ENCODE measurements at places on chromosomes 7 and 10.
A peak's percentile ranks its signal among the peaks of the same experiment; 100 is the strongest.

DNA sequence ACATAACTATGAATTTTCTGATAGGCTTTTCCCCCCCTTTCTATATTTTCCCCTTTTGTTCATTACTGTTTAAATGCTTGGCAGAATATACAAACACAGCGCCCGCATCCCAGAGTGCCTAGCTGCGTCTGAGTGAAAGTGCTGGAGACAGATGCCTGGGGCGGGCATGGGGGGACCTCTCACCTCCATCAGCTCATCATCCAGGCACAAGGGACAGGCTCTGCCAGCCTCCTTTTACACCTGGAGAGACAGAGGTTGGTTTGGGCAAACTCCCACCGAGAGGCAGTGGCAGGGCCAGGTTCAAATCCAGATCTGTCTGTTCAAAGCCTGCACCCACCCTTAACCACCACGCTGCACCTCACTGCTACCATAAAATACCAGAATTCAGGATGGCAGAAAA, 104.5 kb downstream of the FAM53B start:
- H3K27ac ChIP-seq, result no peak overlapping the region
- peaks cover 51% of the 10 kb centered on the region for H3K4me1 ChIP-seq
- H3K4me3 ChIP-seq, result no peak overlapping the region
- DNase-seq, result no peak
- H3K36me3 ChIP-seq, result no peaks in the 10 kb centered on the region
- no peaks in the 10 kb centered on the region for H3K27me3 ChIP-seq

- no peak overlapping the region for H3K27ac ChIP-seq
- H3K4me3 ChIP-seq, result no peak overlapping the region
- H3K36me3 ChIP-seq, result peaks cover 94% of the 10 kb centered on the region
- H3K27me3 ChIP-seq, result no peaks in the 10 kb centered on the region
- no peak for DNase-seq
These were observed 4.1 kb upstream of the PILRB start for GRCh38 chr7:100353685-100354330.

GRCh38 chr10:127148066-127148932, 48.1 kb downstream of the INSYN2A start:
- no peak overlapping the region for H3K4me3 ChIP-seq
- no peaks in the 10 kb centered on the region for H3K36me3 ChIP-seq
- DNase-seq, result no peak
- no peaks in the 10 kb centered on the region for H3K4me1 ChIP-seq
- no peak overlapping the region for H3K27ac ChIP-seq

GRCh38 chr7:5702876-5703571, 78.4 kb downstream of the RNF216 start:
- H3K27ac ChIP-seq, result peak overlapping the region; percentile 54
- H3K36me3 ChIP-seq, result peaks cover 35% of the 10 kb centered on the region
- peak; percentile 46 for DNase-seq
- H3K4me3 ChIP-seq, result no peak overlapping the region
- H3K27me3 ChIP-seq, result no peaks in the 10 kb centered on the region

DNA sequence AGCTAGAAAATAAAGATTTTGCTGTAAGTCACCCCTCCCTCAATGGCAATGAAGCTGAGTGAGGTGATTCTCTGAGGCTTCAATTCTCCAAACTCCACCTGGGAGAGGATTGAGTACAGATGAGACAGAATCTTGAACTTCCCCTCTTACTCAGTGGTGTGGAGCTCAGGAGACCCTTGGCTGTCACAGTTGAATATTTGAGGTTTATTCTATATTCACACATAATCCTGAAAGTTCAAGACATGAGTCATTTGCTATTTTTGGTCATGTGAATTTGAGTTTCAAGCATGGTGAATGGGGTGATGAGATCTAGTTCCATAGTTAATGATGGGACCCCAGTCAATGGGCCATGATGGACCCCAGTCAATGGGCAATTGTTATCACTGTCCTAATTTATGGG, 13.9 kb upstream of the TECTB start:
- no peaks in the 10 kb centered on the region for H3K27me3 ChIP-seq
- H3K36me3 ChIP-seq, result no peaks in the 10 kb centered on the region
- no peak for DNase-seq
- no peak overlapping the region for H3K27ac ChIP-seq
- H3K4me3 ChIP-seq, result no peak overlapping the region

DNA sequence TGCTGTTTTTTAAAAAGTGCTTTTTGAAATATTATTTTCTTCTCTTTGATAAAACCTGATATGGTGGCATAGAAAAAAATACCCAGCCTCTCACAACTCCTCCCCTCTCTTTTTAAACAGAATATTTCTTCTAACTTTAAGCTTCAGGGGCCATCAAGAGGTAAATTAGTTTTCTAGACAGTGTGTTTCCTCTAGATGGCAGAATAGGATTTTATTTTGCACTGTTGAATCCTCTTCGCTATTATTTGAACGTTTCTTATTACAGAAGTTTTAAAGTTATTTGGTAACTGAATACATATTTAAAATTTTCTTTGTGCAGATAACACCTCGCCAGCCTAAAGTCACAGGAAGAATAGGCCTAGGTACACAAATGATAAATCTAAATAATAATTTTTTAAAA, 30.3 kb downstream of the ARL5B start:
- no peaks in the 10 kb centered on the region for H3K36me3 ChIP-seq
- H3K4me1 ChIP-seq, result no peaks in the 10 kb centered on the region
- no peak overlapping the region for H3K4me3 ChIP-seq
- no peak for DNase-seq

GRCh38 chr7:104679085-104679484, 334.9 kb upstream of the KMT2E start:
- H3K36me3 ChIP-seq, result no peaks in the 10 kb centered on the region
- H3K4me1 ChIP-seq, result no peaks in the 10 kb centered on the region
- DNase-seq, result no peak
- no peak overlapping the region for H3K4me3 ChIP-seq
- no peaks in the 10 kb centered on the region for H3K27me3 ChIP-seq

DNA sequence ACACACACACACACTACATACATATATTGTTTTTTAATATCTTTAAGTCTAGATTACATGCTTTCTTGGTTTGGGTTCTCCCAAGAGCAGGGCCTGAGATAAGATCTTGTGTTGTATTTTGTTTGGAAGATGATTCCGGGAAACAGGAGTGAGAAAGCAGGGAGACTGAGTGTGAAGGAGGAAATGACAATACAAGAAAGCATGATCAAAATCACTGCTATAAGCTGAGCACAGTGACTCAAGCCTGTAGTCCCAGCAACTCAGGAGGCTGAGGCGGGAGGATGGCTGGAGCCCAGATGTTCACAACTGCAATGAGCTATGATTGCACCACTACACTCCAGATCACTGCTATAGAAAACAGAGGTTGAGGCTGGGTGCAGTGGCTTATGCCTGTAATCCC, 267.6 kb downstream of the SKIDA1 start:
- H3K27ac ChIP-seq, result no peak overlapping the region
- H3K4me3 ChIP-seq, result no peak overlapping the region
- no peaks in the 10 kb centered on the region for H3K36me3 ChIP-seq
- DNase-seq, result no peak
- no peaks in the 10 kb centered on the region for H3K4me1 ChIP-seq
- no peaks in the 10 kb centered on the region for H3K27me3 ChIP-seq

- no peaks in the 10 kb centered on the region for H3K4me1 ChIP-seq
- H3K27ac ChIP-seq, result no peak overlapping the region
- H3K36me3 ChIP-seq, result no peaks in the 10 kb centered on the region
- DNase-seq, result no peak
- H3K27me3 ChIP-seq, result no peaks in the 10 kb centered on the region
- no peak overlapping the region for H3K4me3 ChIP-seq
These were observed 22.0 kb downstream of the UMAD1 start for GRCh38 chr7:7662527-7662926.

DNA sequence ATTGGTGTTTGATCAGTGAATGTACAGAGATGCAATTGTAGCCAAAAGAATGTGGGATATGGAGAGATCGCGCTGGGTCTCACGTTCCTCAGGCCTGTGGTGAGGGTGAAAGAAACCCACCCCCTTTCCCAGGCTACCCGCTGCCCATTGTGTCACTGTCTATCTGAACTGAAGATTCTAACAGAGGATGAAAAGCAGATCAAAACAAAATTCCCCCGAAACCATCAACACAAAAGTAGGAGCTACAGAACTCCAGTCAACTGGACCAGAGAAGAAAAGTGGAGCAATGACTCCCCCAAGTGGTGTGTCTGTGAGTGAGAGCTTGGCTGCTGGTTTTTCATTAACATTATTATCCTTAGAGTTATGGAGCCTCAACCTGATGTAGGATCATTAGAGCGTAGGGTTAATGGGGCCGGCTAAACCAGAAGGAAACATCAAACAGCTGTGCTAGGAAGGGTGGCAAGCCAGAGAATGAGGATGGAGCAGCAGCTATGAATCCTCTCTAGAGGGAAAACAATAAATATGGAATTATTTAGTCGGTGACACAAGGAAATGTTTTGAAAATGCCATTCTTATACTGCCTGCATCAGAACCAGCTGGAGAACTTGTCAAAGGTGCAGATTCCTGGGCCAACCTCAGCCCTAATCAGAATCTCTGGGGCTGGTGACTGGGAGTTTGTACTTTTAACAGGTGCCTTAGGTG, 38.3 kb downstream of the AKR1B1 start:
- no peaks in the 10 kb centered on the region for H3K27me3 ChIP-seq
- no peak overlapping the region for H3K4me3 ChIP-seq
- H3K27ac ChIP-seq, result no peak overlapping the region
- H3K36me3 ChIP-seq, result no peaks in the 10 kb centered on the region
- no peaks in the 10 kb centered on the region for H3K4me1 ChIP-seq

DNA sequence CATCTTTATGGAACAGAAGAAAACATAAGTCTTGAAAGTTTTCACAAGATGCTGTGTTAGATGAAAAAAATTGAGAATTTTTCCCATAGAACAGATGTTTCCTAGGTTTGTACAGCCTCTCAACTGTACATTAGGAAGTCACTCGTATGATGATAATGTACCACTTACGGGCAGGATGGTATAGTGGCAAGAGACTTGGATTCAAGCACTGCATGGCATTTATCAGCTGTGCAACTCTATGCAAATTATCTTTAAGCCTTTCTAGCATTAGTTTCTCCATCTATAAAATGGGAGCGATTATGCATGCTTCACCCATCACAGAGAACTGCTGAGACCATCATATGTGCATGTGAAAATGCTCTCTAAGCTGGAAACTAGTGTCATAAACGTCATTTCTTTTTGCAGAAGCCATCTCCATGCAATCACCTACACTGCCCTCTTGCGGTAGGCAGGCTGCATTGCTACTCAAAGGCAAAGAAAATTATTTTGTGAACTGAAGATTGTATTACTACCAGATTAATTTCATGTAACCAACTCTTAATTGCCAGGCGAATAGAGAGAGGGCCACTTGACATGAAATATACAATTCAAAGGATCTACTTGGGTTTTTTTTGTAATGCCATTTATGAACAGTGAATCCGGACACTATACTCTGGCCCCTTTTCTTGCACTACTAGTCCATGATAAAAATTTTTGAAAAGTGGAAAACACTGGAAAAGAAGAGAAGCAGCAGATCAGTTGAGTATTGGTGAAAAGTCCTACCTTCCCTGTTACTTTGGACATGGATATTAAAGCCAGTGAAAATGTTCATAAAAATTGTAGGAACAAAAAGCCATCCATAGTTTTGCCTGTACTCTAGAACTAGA, 102.3 kb downstream of the JAZF1 start:
- no peaks in the 10 kb centered on the region for H3K27me3 ChIP-seq
- peak; percentile 64 for DNase-seq
- no peak overlapping the region for H3K27ac ChIP-seq

- H3K4me1 ChIP-seq, result peaks cover 22% of the 10 kb centered on the region
- no peaks in the 10 kb centered on the region for H3K27me3 ChIP-seq
- H3K36me3 ChIP-seq, result no peaks in the 10 kb centered on the region
- DNase-seq, result peak; percentile 23
These were observed at the start of gene CD36 for GRCh38 chr7:80637911-80638765. CD36 (plus strand) TSS chr7:80638642; CDS start chr7:80646741, 8,099 bp downstream.

Measured in adrenal gland (tissue), 19 donors.